Stomach (tissue), 19 donors: ENCODE measurements at places on chromosomes 6 and 20. TPM values are rescaled to one million over a fixed set of nuclear protein-coding genes. Genes with fewer than 3 reads are reported as not detected.

DNA sequence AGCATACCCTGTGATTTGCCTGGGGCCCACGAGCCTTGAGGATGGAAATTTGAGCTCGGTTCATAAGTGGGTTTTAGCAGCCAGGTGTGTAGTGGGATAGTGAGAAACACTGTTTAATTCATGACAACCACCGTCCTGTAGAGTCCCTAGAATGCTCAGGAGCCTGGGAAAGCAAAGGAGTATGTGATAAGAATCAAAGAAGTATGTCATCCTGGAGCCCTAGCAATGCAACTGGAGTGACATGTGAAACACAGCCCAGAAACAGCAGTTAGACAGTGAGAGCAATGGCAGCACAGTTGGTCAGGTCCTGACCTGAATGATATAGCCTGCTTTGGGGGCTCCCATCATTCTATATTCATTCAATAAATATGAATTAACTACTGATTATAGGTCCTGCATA is 161.2 kb upstream of the ECI2 start:
- H3K27ac ChIP-seq, result no peak overlapping the region
- H3K4me1 ChIP-seq, result no peaks in the 10 kb centered on the region
- H3K36me3 ChIP-seq, result no peaks in the 10 kb centered on the region

GRCh38 chr6:119527231-119527578 is 177.6 kb upstream of the MAN1A1 start:
- no peaks in the 10 kb centered on the region for H3K4me1 ChIP-seq
- no peak for DNase-seq
- H3K4me3 ChIP-seq, result no peak overlapping the region
- H3K36me3 ChIP-seq, result no peaks in the 10 kb centered on the region
- H3K27me3 ChIP-seq, result no peaks in the 10 kb centered on the region
- no peak overlapping the region for H3K27ac ChIP-seq

GRCh38 chr20:35979544-35979943 is 11.2 kb downstream of the CNBD2 start:
- no peak for DNase-seq
- H3K27ac ChIP-seq, result no peak overlapping the region
- H3K4me1 ChIP-seq, result no peaks in the 10 kb centered on the region
- no peaks in the 10 kb centered on the region for H3K36me3 ChIP-seq

GRCh38 chr6:20198775-20199174 is 13.5 kb downstream of the MBOAT1 start:
- H3K4me1 ChIP-seq, result peaks cover 30% of the 10 kb centered on the region
- H3K4me3 ChIP-seq, result no peak overlapping the region
- H3K27me3 ChIP-seq, result no peaks in the 10 kb centered on the region
- no peak for DNase-seq
- H3K36me3 ChIP-seq, result no peaks in the 10 kb centered on the region

GRCh38 chr6:90218959-90219208 is 77.8 kb downstream of the BACH2 start:
- no peak overlapping the region for H3K4me3 ChIP-seq
- H3K36me3 ChIP-seq, result no peaks in the 10 kb centered on the region

GRCh38 chr6:27375613-27376079 is 12.9 kb upstream of the ZNF391 start:
- no peak overlapping the region for H3K27ac ChIP-seq
- peaks cover 3% of the 10 kb centered on the region for H3K36me3 ChIP-seq
- H3K4me3 ChIP-seq, result peak overlapping the region; percentile 85
- peaks cover 11% of the 10 kb centered on the region for H3K4me1 ChIP-seq
- DNase-seq, result peak; percentile 42

GRCh38 chr20:53699085-53699674 is 105.5 kb upstream of the ZNF217 start:
- no peaks in the 10 kb centered on the region for H3K27me3 ChIP-seq
- H3K36me3 ChIP-seq, result no peaks in the 10 kb centered on the region
- H3K4me3 ChIP-seq, result no peak overlapping the region
- no peak overlapping the region for H3K27ac ChIP-seq
- DNase-seq, result no peak

GRCh38 chr6:31918069-31918720 is 9.3 kb upstream of the C2 start:
- no peak for DNase-seq
- H3K4me1 ChIP-seq, result no peaks in the 10 kb centered on the region
- H3K36me3 ChIP-seq, result no peaks in the 10 kb centered on the region

- no peak overlapping the region for H3K27ac ChIP-seq
- no peak overlapping the region for H3K4me3 ChIP-seq
- H3K27me3 ChIP-seq, result no peaks in the 10 kb centered on the region
- H3K4me1 ChIP-seq, result no peaks in the 10 kb centered on the region
- DNase-seq, result peak; percentile 27
Measured at GRCh38 chr20:10476319-10476724, 41.2 kb downstream of the SLX4IP start.

- no peak overlapping the region for H3K27ac ChIP-seq
- H3K36me3 ChIP-seq, result no peaks in the 10 kb centered on the region
Measured at GRCh38 chr6:158376631-158377081, 64.4 kb downstream of the TULP4 start.

GRCh38 chr6:125251516-125252220 is 50.1 kb downstream of the HDDC2 start:
- no peaks in the 10 kb centered on the region for H3K4me1 ChIP-seq
- DNase-seq, result no peak
- H3K27ac ChIP-seq, result no peak overlapping the region

- no peaks in the 10 kb centered on the region for H3K4me1 ChIP-seq
- H3K4me3 ChIP-seq, result no peak overlapping the region
- no peak overlapping the region for H3K27ac ChIP-seq
- H3K27me3 ChIP-seq, result no peaks in the 10 kb centered on the region
- peak; percentile 23 for DNase-seq
Measured at GRCh38 chr6:169862892-169863525, 111.6 kb downstream of the ERMARD start.

- H3K4me1 ChIP-seq, result no peaks in the 10 kb centered on the region
- H3K4me3 ChIP-seq, result no peak overlapping the region
- no peak for DNase-seq
- H3K36me3 ChIP-seq, result no peaks in the 10 kb centered on the region
- peak overlapping the region; percentile 43 for H3K27ac ChIP-seq
Measured at GRCh38 chr6:6588924-6589709, 597 bp downstream of the LY86 start.

- no peak overlapping the region for H3K4me3 ChIP-seq
- no peaks in the 10 kb centered on the region for H3K27me3 ChIP-seq
- H3K4me1 ChIP-seq, result no peaks in the 10 kb centered on the region
Measured at GRCh38 chr6:145783796-145784195, 30.8 kb downstream of the FBXO30 start.

DNA sequence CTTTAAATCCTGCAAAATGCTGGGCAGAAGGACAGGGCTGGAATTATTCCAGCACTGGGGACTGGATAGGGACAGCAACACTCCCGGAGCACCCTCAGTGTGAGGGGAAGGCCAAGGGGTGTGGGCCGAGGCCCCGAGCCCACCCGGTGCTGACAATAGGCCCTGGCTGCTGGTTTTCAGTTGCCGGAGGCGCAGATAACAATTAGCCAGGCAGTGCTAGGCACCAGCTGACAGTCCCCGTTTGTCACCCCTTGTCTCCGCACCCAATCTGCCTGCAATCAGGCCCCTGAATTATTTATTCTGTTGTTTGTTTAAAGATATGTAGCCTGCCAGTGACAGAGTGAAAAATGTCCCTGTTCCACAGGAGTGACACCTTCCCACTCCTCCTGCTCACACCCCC is 120.0 kb downstream of the GRM4 start:
- peaks cover 35% of the 10 kb centered on the region for H3K4me1 ChIP-seq
- peak; percentile 34 for DNase-seq
- no peak overlapping the region for H3K4me3 ChIP-seq
- H3K27me3 ChIP-seq, result peaks cover 27% of the 10 kb centered on the region

GRCh38 chr6:134447423-134447822 is 129.5 kb upstream of the SGK1 start:
- peaks cover 15% of the 10 kb centered on the region for H3K4me1 ChIP-seq
- H3K27ac ChIP-seq, result peak overlapping the region; percentile 64
- no peaks in the 10 kb centered on the region for H3K36me3 ChIP-seq

DNA sequence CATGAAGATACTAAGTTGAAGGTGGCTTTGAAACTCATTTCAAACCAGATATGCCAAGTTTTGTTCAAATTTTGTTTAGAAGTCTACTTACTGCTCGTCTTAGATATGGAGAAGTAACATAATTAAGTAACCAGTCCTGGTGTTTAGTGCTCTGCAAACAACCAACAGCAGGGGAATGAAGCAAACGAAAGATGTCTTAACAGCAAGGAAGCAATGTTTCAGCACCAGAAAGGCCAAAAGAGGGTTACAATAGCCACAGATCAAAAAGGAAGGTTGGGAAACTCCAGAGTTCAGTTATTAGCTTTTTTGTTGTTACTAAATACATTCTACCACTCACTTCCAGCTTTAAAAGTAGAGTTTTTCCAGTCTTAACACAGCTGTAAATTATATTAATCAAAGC is 45.1 kb downstream of the LHFPL5 start:
- no peaks in the 10 kb centered on the region for H3K4me1 ChIP-seq
- no peak for DNase-seq
- H3K4me3 ChIP-seq, result no peak overlapping the region
- H3K36me3 ChIP-seq, result peaks cover 55% of the 10 kb centered on the region

DNA sequence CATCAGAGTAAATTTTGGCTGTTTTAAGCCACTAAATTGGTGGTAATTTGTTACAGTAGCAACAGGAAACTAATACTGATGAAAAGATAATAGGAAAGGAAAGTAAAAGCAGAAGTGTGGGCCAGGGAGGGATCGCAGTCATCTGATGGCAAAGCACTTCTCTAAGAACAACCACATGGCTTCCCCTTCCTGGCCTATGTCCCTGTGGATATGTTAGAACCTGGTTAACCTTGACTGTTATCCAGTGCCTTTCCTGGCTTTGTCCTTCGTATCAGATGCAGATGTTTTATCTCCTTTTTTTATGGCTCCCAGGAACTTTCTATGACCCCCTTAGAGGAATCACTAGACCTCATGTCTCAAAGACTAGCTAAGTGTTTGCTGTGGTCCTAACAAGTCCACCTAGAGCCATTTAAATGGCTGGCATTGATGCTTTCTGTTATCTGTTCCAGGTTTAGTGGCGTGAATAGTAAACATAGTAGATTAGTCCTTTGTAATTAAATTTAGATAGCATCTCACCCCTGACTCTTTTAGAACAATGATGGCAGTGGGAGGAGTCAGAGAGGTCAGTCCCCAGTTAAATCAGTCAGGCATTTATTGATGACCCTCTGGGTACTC is 79.2 kb upstream of the PHACTR2 start:
- no peaks in the 10 kb centered on the region for H3K27me3 ChIP-seq
- H3K27ac ChIP-seq, result no peak overlapping the region
- no peak for DNase-seq
- no peak overlapping the region for H3K4me3 ChIP-seq
- no peaks in the 10 kb centered on the region for H3K36me3 ChIP-seq

GRCh38 chr20:59972037-59972801 is 14.0 kb downstream of the CDH26 start:
- DNase-seq, result no peak
- H3K36me3 ChIP-seq, result no peaks in the 10 kb centered on the region

DNA sequence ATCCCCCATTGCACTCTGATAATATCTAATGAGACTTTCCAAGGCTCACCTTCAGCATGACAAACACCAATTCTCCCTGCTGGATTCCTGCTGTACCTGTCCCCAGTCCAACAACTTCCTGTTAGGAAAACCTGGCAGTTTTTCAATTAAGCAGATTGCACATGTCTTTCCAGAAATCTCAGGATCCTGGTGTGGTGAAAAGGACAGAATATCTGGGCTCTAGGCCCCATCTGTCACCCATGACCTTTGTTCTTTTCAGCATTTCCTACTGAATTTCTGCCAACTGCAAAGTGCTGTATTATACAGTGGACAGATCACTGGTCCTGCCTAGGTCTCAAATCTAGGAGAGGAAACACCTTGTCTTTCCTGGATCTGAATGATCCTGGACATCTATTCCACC is 27.7 kb upstream of the DTNBP1 start:
- H3K4me3 ChIP-seq, result no peak overlapping the region
- H3K27me3 ChIP-seq, result no peaks in the 10 kb centered on the region
- no peaks in the 10 kb centered on the region for H3K36me3 ChIP-seq
- DNase-seq, result no peak
- peak overlapping the region; percentile 38 for H3K27ac ChIP-seq

GRCh38 chr20:59305908-59306655 is 5.7 kb downstream of the EDN3 start:
- no peaks in the 10 kb centered on the region for H3K4me1 ChIP-seq
- no peaks in the 10 kb centered on the region for H3K36me3 ChIP-seq
- no peak overlapping the region for H3K27ac ChIP-seq
- no peak overlapping the region for H3K4me3 ChIP-seq

DNA sequence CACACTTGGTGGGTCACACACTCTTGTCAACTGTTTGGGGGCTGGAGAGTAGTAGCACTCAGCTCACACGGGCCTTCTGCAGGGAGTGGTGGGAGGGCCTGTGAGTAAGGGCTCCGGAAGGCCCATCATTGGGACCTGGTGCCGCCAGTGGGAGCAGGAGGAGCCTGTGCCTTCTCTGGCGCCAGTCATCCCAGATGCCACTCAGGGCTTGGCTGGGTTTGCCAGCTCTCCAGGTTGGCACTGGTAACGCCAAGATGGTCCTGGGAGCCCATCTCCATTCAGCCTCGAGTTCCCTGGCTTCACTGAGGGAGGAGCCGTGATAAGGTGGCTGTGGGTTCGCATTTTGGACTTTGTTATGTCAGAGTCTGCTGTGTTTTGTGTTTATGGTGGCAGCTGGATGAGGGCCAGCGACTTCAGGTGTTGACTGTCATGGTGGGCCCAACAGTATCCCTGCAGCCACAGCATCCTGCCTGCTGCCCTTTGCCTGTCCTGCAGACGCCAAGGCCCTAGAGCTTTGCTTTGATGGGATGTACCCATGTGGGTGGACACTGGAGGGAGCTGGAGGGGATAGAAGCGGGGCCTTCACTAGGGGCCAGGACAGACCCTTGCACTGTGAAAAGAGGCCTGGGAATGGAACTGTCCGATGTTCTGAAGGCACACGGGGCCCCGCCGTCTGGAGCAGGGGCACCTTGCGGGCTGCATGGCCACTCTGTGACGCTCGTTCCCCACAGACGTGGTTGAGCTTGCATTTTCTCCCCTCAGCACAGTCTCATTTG is 13.3 kb upstream of the DNAJC5 start:
- H3K36me3 ChIP-seq, result peaks cover 93% of the 10 kb centered on the region

Gene PKIB
- 61.1 TPM for total RNA-seq

Gene SLC35D3
- 0.18 TPM for total RNA-seq

Gene VIP
- total RNA-seq, result 0.87 TPM

Gene SGK2
- 54.9 TPM for total RNA-seq

Gene MEI4
- not detected for total RNA-seq
